T follicular helper cell (primary cell): ENCODE measurements at places on chromosomes 11 and 22.

- no peak for DNase-seq
Observed at GRCh38 chr11:75481922-75482606, 43.7 kb downstream of the GDPD5 start.

- no peak for DNase-seq
Observed at GRCh38 chr22:44217346-44217745, 36.6 kb downstream of the PARVG start.

DNA sequence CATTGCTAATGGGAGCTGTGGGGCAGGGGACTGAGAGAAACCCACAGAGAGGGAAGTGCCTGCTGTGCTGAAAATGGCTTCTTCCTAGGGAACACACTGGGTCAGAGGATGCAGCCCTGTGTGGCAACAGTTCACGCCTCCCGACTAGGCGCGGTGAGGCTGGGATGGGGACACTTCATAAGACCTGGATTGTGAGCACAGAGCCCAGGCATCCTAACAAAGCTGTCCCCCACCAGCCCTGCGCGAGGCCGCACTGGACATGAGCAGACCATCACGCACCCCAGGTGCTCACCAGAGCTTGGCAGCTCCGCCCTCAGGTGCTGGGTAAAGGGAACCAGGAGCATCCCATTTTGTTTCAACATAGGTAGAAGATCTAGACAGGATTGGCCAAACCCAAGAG lies 1.8 kb upstream of the KRTAP5-4 start:
- DNase-seq = no peak

GRCh38 chr22:22927196-22927887 lies 39.7 kb downstream of the IGLL5 start:
- DNase-seq = no peak
